CD4-positive, alpha-beta T cell treated with Interferon alpha-2 for 1 hour (primary cell): ENCODE measurements at places on chromosomes 1 and 21.

DNA sequence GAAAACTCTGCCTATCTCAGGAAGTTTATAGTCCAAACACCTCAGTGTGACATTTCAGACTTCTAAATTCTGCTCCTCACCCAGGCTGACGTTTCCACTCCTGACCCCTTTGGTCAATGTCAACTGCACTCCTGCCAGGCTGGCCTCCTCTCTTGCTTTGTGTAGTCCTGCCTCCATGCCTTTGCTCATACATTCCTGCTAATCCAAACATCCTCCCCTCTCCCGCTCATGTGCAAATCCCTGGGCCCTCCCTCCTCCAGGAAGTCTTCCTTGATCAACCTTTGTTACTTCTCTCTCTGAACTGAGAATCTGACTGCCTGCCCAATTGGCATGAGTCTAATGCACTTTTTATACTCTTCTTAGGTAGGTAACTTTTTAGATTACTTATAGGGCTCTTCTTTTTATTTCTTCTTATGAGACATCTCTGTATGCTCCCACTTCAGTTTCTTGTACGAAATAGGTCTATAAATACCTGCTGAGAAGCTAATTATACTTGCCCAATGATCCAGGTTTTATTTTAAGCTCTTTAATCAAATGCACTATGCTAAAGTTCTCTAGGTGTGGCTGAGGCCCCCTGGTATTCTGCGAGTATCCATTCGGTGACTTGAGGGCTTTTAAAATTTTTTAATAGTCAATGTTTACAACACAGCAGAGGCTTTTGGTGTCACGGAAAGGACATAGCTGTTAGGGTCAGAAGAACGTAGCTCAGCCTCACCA lies 128.1 kb downstream of the PLXNA2 start:
- no peak for DNase-seq

DNA sequence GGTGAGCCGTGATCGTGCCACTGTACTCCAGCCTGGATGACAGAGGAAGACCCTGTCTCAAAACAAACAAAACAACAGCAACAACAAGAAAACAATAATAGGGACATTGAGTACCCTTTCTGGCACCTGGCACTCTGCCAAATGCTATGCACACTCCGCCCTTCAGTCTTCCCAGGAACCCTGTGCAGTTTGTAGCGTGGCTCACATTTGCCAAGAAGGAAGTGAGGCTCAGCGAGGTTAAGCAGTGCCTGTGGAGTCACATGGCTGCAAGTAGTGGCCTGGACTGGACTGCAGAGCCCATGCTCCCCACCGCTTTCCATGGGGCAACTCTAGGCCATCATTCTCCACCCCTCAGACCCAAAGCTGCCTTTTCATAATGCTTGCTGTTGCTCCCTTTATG lies 5.3 kb upstream of the EVA1B start:
- no peak for DNase-seq

GRCh38 chr1:26696654-26697430 lies 1.0 kb downstream of the ARID1A start:
- DNase-seq = peak; percentile 61

- DNase-seq = no peak
Measured at GRCh38 chr1:210321552-210321951, 7.2 kb upstream of the HHAT start.

GRCh38 chr1:169576935-169577331 lies 9.3 kb downstream of the F5 start:
- DNase-seq = no peak

DNA sequence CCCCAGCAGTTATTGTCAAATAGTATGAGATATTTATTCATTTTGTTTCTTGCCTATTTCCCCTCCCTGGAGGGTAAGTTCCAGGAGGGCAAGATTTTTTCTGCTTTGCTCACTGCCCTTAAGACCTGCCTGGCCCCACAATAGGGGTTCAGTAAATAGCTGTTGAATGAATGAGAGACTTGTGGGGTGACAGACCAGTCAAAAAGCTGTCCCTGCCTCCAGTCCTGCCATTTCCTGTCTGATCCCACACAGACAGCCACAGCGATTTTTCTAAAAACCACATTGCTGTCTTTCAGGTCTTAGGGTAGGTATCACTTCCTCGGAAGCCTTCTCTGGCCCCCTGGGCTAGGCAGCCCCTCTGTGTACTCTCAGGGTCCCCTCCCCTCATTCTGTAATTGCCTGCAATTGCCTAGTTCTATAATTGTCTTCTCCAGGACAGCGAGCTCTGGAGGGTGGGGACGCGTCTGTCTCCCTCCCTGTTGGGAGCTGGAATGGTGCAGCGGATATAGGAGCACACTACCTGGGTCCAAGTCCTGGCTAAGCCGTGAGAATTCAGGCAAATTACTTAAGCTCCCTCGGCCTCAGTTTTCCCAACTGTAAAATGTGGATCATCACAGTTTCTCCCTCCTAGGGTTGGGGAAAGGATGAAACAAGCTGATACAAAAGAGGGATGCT lies 1.8 kb upstream of the EXTL1 start:
- DNase-seq = no peak

DNA sequence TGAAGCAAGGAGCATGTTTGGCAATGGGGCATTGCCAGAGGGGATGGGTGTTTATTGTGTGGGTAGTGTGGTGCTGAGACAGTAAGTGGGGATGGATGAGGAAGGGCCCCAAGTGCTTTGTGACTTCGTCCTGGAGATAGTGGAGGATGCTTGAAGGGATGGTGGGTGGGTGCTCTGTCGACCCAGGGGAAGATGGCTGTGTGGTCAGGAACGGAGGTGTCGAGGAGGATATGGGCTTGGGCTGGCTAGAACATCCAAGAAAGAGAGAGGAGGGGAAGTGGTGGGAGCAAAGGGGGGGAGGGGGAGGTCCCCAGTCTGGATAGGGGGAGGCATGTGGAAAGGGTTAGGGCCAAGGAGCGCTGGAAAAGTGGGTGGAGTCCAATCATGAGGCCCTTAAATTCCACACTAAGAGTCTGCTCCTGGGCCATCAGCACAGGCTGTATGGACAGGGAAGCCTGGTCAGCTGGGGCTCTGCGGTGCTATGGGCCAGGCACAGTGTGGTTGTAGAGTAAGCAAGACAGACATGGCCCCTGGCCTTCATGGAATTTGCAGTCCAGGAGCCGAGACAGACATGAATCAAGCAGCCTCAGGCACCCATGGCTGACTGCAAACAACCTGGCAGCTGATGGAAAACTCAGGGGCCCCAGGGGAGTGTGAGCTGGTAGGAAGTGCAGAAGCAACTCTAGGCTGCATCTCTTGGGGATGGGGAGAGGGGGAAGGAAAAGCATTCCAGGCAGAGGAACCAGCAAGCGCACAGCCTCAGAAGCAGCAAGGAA lies 36.3 kb downstream of the EDN2 start:
- DNase-seq = no peak

GRCh38 chr1:45862008-45862407 lies 58.6 kb downstream of the MAST2 start:
- no peak for DNase-seq

DNA sequence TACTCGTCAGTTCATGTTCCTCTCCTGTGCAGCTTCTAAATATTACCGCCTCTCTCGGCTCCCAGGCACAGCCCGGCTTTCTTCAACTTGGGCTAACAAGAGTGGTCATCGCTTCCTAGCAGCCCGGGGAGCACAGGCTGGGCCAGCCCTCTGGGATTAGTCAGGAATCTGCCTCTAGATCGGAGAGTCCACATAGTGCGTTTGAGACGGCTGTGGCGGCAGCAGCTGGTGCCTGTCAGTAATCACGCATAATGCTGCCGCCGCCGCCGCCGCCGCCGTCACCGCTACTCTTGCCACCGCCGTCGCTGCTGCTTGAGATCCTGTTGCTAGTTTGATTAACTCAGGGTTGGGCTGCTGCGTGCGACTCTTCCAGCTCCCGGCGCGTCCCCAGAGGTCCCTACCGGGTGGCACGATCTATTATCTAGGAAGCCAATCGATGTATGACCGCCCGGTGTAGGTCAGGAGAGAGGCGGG lies at the start of gene RXRG:
Gene RXRG, minus strand, starts transcription at position 230 of the 474 bp plus-strand sequence. CDS start 233 bp downstream, outside the sequence.
- DNase-seq = peak; percentile 1

DNA sequence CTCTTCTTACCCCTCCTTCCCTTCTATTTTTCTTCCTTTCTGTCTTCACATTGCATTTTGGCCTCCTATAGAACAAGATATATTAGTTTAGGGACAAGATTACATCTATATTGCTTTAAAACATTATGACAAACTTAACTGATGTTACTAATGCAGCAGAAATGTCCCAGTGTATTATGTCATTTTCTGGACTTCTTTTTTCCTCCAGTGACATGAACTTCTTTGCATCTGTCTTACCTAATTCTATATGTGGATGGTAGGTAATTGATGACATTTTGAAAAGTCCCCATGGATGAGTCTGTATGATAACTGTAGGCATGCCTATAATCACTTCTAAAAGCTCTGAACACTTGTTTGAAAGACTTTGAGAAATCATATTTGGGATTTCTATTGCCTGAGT lies 89.5 kb downstream of the FNBP1L start:
- no peak for DNase-seq
